ENCODE measurements at places on chromosomes 13 and 19.

- no peak for DNase-seq
Observed at GRCh38 chr19:7067716-7068115, 1.8 kb upstream of the ZNF557 start.

DNA sequence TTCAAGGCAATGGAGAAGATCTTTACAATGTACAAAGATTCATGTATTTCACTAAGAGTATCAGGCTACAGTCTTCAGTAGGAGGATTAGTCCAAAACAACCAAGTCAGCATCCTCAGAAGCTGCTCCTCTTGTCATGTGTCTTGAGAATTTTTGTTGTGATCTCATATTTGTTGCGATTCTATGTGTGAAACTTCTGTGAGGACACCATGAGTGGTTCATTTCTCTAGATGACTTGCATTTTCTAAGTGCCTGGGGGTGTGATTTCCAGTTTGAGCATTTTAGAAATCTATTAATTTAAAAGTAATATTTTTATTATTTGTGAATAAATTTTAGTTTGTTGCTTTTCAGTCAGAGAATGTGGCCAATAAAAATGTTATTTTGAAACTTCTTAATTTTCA, 94.5 kb downstream of the RAP2A start:
- no peak for DNase-seq

- DNase-seq = no peak
Observed at GRCh38 chr13:26558987-26559386, 1.5 kb downstream of the WASF3 start.

- DNase-seq = peak; percentile 78
Observed at GRCh38 chr13:100392709-100393630, 195.6 kb downstream of the GGACT start.

DNA sequence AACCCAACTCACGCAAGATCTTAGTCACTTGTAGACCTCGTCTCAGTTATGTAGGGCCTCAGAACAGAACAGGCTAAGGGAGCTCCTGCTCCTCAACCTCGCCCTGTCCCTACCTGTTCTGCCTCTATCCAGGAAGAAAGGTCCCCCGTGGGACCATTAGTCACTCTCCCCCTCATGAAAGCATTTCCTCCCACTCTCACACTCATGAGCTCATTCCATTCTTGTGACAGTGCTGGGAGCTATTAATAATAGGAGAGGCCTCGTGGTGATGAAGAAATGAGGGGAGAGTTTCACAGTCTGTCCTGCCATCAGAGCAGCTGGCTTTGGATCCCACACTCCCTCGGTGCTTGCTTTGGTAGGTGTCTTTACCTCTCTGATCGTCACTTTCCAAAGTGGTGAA, 10.2 kb downstream of the PPP2R1A start:
- no peak for DNase-seq

DNA sequence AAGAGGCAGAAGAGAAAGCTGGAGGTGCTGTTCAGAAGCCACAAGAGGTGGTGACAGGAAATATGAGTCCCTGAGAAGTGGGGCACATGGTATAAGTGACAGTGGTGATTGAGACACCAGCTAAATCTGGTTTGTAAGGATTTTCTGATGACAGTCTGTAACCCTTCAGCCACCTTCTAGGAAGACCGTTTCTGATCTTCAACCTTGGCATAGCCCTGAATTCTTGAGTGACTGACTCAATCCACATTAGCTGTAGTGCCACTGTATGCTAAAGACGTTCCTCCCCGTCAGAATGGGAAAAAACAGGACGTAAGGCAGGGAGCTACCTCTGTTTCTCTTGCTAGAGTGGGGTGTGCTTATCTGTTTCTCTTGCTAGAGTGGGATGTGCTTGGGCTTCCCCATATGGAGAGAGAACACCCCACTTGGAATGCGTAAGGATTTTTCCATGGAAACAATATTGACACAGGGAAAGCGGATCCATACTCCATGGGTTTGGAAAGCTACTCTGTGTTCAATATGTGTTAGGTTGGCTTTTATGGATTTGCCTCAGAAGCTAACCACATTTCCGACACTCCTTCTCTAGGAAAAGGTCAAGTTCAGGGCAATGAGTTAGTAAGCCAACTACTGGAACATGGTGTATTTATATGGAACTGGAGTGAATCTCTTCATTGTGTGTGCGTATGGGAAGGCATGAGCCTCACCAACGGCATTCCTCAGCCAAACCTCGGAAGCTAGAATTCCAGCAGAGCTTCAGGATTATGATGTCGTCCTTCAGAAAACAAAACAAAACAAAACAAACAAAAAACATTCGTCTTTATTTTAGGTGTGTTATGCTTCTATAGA, 948.8 kb upstream of the SLC10A2 start:
- DNase-seq = no peak

All from H54 (cell line).